ENCODE measurements at places on chromosomes 7 and 10.

DNA sequence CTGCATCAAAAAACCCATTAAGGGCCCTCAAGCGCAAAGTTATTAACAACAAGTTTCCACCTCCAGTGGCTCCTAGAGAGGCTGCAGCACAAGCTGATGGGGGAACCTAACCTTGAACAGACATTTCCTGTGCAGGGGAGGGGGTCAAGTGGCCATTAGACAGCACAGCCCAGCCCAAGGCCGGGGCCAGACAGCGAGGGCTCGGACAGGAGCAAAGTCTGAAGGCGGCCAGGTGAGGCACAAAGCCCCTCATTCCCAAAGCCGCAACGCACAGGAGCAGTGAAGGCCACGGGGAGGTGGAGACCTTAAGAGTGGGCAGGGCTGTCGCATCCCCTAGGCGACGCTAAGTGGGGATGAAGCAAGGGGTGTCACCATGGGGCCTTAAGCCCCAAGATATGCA, 73.2 kb upstream of the ZNF746 start:
- DNase-seq, result no peak

GRCh38 chr10:119161680-119162451, 3.6 kb downstream of the SFXN4 start:
- no peak for DNase-seq

- DNase-seq, result no peak
These were observed 23.8 kb downstream of the PALS2 start for GRCh38 chr7:24597014-24597413.

DNA sequence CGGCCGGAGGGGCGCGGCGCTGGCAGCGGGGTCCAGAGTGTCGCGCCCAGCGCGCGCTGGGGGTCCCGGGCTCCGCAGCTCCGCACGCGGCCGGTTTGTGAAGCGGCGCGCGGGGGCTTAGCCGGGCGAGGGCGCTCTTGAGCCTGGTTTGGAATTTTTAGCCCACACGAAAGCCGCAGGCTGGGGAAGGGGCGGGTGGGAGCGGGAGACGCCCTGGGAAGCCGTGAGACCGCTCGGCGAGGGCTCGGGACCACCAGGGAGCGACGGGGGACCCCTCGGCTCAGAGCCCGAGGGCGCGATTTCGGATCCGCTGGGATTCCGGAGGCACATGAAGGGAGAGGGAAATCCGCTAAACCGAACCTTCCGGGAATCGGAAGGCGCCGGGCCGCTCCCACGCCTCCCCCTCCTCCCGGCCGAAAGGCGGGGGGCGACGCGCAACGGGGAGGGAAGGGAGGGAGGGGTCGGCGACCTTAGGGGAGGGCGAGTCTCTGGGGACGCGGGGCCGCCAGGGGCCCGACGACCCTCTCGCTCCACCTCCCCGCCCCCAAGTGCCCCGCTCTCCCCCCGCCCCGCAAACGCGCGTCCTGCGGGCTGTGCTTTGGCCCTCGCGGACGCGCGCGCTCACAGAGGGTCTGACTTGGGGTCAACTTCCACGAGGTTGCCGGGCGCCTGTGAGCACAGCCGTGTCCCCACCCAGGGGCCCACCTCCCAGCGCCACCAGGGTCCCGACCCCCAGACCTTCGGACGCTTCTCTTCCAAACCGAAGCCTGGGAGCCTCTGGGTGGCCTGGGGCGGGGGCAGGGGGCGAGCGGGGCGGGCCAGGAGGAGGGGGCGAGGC, 5.1 kb upstream of the ELFN1 start:
- no peak for DNase-seq

- DNase-seq, result no peak
These were observed 215.2 kb downstream of the FANK1 start for GRCh38 chr10:126111516-126111915.

DNA sequence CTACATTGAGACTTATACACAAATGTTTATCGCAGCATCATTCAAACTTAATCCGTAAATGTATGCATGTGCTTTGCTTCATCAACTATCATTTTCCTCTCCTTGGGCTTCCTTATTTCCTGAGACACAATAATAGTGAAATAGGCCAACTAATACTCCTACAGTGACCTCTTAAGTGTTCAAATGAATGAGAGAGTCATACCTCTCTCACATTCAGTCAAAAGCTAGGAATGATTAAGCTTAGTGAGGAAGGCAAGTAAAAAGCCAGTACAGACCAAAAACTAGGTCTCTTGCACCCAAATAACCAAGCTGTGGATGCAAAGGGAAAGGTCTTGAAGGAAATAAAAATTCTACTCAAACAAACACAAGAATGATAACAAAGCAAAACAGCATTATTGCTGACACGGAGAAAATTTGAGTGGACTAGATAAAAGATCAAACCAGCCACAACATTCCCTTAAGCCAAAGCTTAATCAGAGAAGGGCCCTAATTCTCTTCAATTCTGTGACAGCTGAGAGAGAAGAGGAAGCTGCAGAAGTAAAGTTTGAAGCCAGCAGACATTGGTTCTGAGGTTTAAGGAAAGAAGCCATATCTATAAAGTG, 72.3 kb downstream of the GLCCI1 start:
- no peak for DNase-seq
